ENCODE measurements at places on chromosomes 11 and 22.

DNA sequence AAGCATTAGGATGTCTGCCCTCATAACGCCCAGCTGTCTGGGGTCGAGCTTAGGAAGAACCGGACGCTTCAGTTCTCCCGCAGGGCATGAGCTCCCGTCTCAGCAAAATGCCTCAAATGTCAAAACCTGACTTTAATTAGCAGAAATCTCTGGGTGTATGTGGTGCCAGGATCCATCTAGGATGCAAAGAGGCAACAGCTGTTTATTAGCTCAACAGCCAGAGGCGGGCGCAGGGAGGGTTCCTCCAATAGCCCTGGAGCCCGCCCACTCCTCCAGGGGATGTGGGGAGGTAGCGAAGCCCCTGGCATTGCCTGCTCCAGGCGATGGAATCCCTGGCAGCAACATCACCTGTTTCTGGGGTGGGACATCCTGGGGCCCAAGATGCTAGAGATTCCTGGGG lies 39.4 kb upstream of the RTL6 start:
- DNase-seq: no peak

- peak; percentile 31 for DNase-seq
Measured at GRCh38 chr22:31291481-31292235, 630 bp downstream of the PIK3IP1 start.

GRCh38 chr22:27473533-27473932 lies 328.0 kb downstream of the MN1 start:
- peak; percentile 90 for DNase-seq

DNA sequence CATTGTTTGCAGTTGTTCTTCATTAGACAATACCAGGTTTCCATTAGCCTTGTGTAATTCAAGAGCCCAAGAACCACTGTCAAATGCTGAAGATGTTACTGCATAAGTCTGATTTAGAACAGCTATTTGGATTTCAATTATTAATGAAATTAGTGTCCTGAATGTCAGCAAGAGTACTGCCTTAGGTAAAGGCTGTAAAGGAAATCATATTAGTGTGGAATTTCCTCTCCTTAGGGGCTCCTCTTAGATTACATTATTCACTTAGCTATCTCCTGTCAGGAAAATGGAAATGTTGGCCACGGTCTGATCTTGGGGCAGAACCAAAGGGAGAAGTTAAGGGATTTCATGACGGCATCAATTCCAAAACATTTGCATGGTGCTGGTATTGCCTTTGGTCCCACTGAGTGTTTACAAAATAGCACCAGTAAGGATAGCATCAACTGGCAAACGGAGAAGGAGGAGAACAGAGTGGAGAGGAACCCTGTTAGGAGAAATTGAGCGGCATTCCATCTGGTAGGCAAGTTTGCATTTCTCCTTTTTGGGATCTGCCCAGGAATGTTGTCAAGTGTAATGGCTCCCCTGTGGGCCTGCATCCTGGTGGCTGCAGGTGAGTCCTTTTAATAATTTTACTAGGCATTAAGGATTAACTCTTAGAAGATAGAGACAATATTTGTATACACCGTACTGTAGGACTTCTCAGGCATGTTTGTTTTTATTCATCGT lies at the start of gene HTR3B:
HTR3B (plus strand) TSS at position 418 of the 723 bp plus-strand sequence; CDS start at position 556, 138 bp downstream.
- DNase-seq: no peak

- no peak for DNase-seq
Measured at GRCh38 chr11:79396674-79397073, 44.2 kb downstream of the TENM4 start.

GRCh38 chr22:38346506-38346905 lies 29.3 kb upstream of the CSNK1E start:
- no peak for DNase-seq

- no peak for DNase-seq
Measured at GRCh38 chr11:61115498-61116224, 13.4 kb downstream of the CD5 start.

GRCh38 chr11:35962369-35963138 lies 18.7 kb downstream of the LDLRAD3 start:
- DNase-seq: no peak

GRCh38 chr22:19868773-19869471 lies 14.2 kb upstream of the GNB1L start:
- DNase-seq: no peak

GRCh38 chr22:17606496-17606895 lies 22.1 kb downstream of the ATP6V1E1 start:
- DNase-seq: no peak

- no peak for DNase-seq
Measured at GRCh38 chr11:46330563-46331281, 16.5 kb upstream of the DGKZ start.
